ENCODE measurements at places on chromosomes 2 and 18.

- no peak for DNase-seq
Observed at GRCh38 chr2:220127876-220128275, 500.4 kb downstream of the SLC4A3 start.

DNA sequence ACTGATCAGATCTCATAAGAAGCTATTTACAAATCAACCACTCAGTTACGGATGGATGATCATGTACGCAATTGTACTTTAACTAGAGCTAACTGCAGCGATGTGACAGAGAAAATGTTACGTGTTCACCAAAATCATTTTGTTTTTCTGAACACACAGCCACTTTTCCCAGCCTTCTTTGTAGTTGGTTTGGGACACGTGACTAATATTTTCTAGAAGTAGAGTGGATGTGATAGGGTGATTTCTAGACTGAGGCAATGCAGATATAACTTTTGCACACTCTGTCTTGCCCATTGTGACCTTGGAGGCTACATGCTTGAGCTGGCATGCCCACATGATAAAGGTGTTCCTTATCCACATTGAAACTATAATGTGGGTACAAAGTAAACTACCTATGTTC lies 9.9 kb upstream of the SLC9A4 start:
- no peak for DNase-seq

DNA sequence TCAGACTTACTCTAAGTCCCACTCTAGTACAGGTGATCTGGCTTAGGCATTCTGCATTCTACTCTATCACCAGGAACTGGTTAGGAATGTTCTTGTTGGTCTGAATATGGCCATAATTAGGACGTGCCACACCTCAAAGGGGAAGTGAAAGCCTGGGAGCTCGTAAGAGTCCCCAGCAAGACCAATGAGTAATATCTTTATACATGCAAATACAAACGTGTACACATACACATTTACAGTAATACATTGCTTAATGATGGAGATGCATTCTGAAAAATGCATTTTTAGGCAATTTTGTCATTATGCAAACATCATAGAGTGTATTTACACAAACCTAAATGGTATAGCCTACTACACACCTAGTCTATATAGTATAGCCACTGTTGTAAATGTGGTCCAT lies 19.5 kb upstream of the ERCC3 start:
- DNase-seq, result no peak

- DNase-seq, result peak; percentile 75
Observed at GRCh38 chr18:58768293-58768974, 96.2 kb upstream of the ZNF532 start.

GRCh38 chr18:50410008-50410407 lies 35.2 kb downstream of the SKA1 start:
- DNase-seq, result no peak

- no peak for DNase-seq
Observed at GRCh38 chr2:216426166-216426777, 14.0 kb downstream of the SMARCAL1 start.

DNA sequence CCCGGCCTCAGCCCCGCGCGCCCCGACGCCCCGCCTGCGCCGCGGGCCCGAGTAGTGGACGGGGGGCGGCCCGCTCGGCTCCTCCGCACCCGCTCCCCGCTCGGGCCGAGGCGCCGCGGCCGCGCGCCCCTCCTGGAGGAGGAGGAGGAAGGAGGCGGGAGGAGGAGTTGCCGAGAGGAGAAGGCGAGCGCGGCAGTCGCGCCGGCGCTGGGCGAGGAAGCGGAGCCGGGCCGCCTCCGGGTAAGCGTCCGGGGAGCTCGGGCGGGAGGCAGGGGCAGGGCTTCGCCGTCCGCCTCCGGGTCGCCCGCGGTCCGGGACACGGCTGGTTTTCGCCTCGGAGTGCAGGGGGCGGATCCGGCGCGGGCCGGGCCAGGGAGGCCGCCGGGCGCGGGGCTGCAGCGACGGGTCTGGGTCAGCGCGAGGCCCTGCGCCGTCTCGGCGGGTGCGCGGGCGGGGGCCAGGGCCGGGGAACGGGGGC lies at the start of gene SOCS6:
Gene SOCS6, plus strand, starts transcription at position 195 of the 478 bp plus-strand sequence. CDS start 35,624 bp downstream, outside the sequence.
- peak; percentile 33 for DNase-seq

- no peak for DNase-seq
Observed at GRCh38 chr18:28124131-28125029, 52.5 kb downstream of the CDH2 start.
